ENCODE measurements at places on chromosomes 13 and 19.

DNA sequence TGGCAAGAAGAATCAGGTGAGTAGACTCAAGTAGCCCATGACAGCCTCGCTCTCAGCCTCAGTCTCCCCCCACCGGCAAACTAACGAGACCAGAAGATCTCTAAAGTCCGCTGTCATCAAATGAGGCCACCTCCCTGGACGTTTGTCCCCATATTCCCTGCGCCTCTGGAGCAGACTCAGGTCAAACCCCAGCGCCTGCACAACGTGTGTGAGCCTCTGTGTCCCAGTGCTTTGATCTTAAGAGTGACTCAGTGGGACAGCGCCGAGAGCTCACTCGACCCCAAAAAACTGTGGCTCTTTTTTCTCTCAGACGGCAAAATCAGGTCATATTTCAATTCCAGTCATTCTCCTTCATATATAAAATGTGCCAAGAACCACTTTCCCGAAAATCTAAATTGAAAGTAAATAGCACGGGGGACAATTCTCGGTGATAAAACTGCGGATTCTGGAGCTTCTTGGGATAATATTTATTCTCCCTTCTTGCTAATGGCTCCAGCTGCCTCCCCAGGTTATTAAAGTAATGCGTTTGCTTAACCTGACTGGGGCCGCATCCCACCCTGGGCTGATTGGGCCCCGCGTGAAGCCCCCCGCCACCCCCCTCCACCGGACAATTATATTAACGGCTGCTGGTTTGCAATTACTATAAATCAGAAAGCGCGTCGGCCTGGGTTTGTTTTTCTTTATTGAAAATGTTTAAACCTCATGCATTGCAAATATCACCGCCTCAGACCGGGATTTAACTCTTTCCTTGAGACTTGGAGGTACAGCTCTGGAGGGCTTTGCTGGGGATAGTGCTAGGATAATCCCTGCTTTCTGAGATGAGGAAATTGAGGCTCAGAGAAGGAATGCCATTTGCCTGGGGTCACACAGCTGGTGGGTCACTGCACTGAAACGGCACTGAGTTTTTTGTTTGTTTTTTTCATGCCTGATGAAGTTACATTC lies 37.5 kb upstream of the ZNRF4 start:
- DNase-seq: no peak

DNA sequence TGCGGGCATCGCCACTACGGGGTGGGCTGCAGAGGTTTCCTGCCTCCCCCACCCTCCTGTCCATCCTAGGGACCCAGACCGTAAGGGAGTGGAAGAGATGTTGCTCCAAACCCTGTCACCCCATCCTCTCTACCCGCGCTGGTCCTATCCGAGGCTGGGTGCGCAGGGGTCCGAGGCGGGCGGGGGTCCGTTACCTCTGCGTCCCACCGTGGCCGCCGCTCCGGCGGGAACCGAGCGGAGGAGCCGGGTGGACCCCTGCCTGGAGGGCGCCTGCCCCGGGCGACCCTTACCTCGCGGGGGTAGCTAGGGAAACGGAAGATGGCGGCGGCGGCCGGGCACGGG lies at the start of gene DGKH:
DGKH (plus strand) TSS at position 307 of the 342 bp plus-strand sequence. CDS start 126 bp downstream, outside the sequence.
- DNase-seq: no peak

GRCh38 chr19:16184665-16185122 lies 516 bp upstream of the FAM32A start:
- DNase-seq: no peak

DNA sequence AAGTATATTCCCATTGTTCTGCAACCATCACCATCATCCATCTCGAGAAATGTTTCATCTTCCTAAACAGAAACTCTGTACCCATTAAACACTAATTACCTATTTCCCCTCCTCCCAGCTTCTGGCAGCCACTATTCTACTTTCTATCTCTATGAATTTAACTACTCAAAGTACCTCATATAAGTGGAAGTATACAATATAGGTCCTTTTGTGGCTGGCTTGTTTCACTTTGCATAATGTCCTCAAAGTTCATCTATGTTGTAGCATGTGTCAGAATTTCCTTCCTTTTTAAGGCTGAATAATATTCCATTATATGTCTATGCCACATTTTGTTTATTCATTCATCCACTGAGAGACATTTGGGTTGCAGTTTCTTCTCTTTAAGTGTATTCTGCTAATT lies 159.4 kb downstream of the KCNRG start:
- no peak for DNase-seq

DNA sequence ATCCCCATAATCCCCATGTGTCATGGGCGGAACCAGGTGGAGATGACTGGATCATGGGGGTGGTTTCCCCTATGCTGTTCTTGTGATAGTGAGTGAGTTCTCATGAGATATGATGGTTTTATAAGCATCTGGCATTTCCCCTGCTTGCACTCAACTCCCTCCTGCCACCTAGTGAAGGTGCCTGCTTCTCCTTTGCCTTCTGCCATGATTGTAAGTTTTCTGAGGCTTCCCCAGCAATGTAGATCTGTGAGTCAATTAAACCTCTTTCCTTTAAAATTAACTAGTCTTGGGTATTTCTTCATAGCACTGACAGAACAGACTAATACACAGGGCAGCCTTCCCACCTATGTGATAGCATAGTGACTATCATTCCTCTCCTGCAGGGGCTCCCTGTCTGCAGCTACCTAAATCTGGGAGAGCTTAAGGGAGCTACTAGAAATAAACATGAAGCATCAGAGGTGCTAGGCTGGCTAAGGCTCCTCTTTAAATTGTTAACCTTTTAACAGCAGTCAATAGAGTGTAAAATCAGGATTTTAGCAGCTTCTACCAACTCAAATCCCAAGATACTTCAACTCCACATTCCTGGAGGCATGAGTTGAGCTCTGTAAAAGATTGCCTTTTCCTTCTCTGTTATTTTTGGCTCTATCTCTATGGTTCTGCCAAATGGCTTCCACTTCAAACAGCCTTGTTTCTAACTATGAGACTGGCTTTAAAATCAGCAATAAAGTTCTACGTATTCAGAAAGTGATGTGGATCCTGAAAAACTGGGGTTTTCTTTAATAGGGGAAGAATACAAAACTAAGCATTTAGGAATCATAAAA lies 112.3 kb downstream of the VWA8 start:
- DNase-seq: no peak

- peak; percentile 88 for DNase-seq
These were observed at the start of gene LCP1 for GRCh38 chr13:46181840-46182490. Gene LCP1, minus strand, starts transcription at chr13:46182177. Its CDS starts 22,515 bp downstream, at chr13:46159662.

GRCh38 chr19:42024622-42025111 lies 30.6 kb upstream of the ATP1A3 start:
- DNase-seq: no peak

DNA sequence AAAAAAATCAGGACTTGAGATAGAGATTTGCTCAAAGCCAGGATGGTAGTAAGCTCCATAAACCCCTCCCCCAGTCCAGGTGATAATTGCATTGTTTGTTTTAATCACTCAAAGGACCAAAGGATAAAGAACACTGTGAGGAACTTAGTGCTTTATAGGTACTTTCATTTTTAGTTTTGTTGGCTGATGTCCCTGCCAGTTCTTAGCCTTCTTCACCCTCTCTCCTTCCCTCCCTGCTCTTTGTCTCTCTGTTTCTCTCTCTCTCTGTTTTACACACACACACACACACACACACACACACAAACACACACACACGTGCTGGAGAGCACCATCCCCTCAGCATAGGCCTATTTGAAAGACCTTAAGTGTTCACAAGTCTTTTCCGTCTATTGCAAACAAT lies 5.2 kb downstream of the FRY start:
- DNase-seq: no peak

- DNase-seq: peak; percentile 92
These were observed 14.1 kb upstream of the TNFSF9 start for GRCh38 chr19:6516659-6517291.

- DNase-seq: no peak
These were observed 137.2 kb downstream of the CYSLTR2 start for GRCh38 chr13:48790966-48791365.

DNA sequence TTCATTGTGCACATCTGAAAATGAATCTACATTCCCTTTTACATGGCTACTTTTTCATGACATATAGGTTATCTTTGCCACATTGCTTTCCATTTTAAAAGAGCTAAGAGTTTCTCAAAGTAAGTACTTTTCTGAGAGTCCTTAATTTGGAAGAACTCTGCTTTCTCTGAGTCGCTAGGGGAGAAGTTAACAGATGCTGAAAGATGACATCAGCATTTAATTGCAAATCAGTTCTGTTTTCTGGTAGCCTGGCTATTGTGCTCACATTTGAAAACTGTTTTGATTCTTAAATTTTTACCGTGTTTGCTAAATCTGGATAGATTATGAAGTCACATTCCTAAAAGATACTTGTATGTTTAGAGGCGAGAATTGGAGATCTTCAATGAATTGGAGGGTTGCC lies 107.7 kb upstream of the C1QTNF9B start:
- DNase-seq: no peak

GRCh38 chr13:64099994-64100393 lies 2684.3 kb upstream of the PCDH20 start:
- no peak for DNase-seq

DNA sequence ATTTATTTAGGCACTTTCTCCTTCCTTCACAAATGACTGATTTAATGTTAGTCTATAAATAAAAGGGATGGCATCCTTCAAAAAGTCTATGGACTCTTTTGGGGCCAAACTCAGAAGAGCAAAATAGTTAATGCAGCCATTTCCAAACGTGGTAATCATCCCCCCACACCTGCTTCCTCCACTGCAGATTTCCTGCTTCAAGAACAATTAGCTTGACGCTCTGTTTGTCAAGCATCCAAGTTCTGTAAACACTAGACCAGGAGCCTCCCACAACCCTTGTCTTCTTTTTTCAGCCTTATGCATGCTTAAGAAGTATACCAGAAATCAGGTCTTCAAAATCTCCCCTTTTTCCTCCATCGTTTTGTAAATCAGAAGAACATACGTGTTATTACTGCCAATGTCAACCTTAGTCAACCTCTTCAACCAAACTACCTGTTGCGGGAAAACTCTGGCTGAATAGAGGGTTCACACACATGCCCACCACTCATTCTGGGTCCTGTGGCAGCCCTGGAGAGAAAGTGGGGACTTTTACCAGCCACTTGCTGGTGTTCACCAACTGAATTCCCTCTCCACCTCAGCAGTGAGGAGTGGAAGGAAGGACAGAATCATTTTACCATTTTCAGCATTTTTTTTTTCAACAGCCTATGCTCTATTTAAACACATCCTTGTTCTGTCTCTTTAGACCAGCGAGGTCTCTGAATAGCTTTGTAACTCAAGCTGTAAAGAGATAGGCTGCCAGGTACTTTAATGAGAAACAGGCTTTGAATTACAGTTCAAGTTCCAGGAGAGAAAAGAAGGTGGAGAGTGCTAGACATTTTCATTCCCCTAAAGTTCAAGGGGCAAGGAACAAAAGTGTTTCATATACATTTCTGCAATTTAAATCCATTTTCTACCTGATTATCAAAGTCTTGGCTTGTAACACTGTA lies 39.1 kb downstream of the EFNB2 start:
- DNase-seq: no peak

GRCh38 chr19:47518139-47518538 lies 3.3 kb upstream of the NAPA start:
- DNase-seq: peak; percentile 41

DNA sequence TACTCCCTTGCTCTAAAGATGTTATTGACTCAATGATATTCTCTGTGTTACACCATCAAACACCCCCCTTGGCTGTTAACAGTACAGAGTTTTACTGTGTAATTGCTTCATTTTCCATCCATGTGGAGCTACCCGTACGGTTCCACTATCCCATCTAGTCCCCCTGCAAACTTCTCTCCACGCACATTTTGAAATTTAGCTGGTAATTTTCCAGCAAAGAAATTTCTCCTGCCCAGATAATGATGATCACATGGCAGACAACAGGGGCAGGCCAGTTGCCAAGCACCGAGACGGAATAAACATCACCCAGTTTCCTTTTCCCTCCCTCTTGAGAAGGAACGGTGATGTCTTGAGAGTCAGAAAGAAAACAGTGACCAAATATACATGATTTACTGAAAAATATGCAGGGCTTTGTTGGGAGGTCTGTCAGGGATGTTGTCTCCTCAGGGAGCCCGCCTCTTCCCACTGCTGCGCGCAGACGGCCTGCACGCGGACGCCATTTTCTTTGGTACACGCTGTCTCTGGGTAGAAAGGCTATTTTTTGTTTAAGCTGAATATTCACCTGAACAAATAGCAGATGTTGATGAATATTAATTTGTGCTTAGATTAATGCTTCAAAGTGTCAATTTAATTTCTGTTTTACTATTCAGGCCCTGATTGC lies 109.9 kb downstream of the OLFM4 start:
- no peak for DNase-seq

GRCh38 chr13:48220981-48221685 lies 11.9 kb upstream of the ITM2B start:
- DNase-seq: no peak

GRCh38 chr19:52961981-52962380 lies 700 bp downstream of the ZNF816 start:
- no peak for DNase-seq

DNA sequence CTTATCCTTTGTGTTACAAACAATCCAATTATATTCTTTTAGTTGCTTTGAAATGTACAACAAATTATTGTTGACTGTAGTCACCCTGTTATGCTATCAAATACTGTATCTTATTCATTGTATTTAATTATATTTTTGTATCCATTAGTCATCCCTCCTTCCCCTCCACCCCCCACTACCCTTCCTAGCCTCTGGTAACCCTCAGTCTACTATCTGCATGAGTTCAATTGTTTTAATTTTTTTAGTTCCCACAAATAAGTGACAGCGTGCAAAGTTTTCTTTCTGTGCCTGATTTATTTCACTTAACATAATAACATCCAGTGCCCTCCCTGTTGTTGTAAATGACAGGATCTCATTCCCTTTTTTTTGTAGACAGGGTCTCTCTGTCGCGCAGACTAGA lies 4.5 kb downstream of the SAE1 start:
- DNase-seq: no peak

- no peak for DNase-seq
These were observed 117.9 kb downstream of the CRYL1 start for GRCh38 chr13:20407759-20408158.

GRCh38 chr19:954272-954671 lies 28.4 kb downstream of the ARID3A start:
- no peak for DNase-seq

GRCh38 chr13:79904581-79904980 lies 423.6 kb downstream of the NDFIP2 start:
- no peak for DNase-seq

- DNase-seq: no peak
These were observed 420.3 kb upstream of the PCDH9 start for GRCh38 chr13:67650471-67650870.

- DNase-seq: no peak
These were observed 81.1 kb downstream of the CACNA1A start for GRCh38 chr19:13425151-13425550.

DNA sequence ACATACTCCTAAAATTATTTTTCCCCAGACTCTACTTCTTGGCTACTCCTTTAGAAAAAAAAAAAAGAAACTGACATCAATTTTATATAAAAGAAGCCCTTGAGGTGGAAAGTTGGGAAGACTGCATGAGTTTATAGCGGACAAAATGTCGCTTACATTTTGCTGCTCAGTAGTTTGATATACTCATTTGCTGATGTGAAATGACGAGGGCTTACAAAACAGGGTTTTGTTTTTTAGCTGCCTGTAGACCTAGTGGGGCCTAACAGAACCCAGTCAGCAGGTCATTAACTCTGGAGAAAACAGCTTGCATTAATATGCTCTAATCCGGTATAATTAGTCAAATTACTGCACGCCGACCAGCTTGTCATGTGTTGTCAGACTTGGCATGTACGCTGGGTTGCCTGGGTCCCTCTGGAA lies 37.6 kb upstream of the MAB21L1 start:
- DNase-seq: no peak

- no peak for DNase-seq
These were observed 16.6 kb downstream of the LMO7 start for GRCh38 chr13:75652726-75653125.

GRCh38 chr13:94050039-94050438 lies 429.4 kb downstream of the DCT start:
- DNase-seq: no peak
